ENCODE measurements at places on chromosomes 12 and 14. TPM values are rescaled to one million over a fixed set of nuclear protein-coding genes. Genes with fewer than 3 reads are reported as not detected.

Gene AGAP2
- 28.0 TPM for total RNA-seq

Gene FAM90A1
- total RNA-seq, result 0.21 TPM

Gene RAD51AP1
- 69.5 TPM for total RNA-seq

Gene SLC10A1
- total RNA-seq, result not detected

Gene KRT7
- total RNA-seq, result 1.9 TPM

Gene SYCP3
- not detected for total RNA-seq

Gene MMP19
- not detected for total RNA-seq

Gene PROX2
- 0.07 TPM for total RNA-seq

Gene LGR5
- total RNA-seq, result not detected

Gene LTBP2
- total RNA-seq, result 0.32 TPM

Gene ZNF385A
- total RNA-seq, result 0.93 TPM

Gene CTSG
- 0.31 TPM for total RNA-seq

Gene HNF1A
- total RNA-seq, result not detected

Gene RFC5
- 62.0 TPM for total RNA-seq

Gene KLRF1
- not detected for total RNA-seq

Gene NKX2-1
- total RNA-seq, result not detected

Gene HAL
- total RNA-seq, result 0.31 TPM

Gene CCDC88C
- 76.0 TPM for total RNA-seq

Gene A2M
- not detected for total RNA-seq

Gene P3H3
- 1.9 TPM for total RNA-seq

Gene KLHDC1
- 0.79 TPM for total RNA-seq

Gene MGAT4C
- total RNA-seq, result not detected

Gene WNT1
- not detected for total RNA-seq

Gene CRACR2A
- total RNA-seq, result 19.0 TPM

Gene SRRM4
- total RNA-seq, result not detected

Gene LRRIQ1
- not detected for total RNA-seq

Gene ETFBKMT
- total RNA-seq, result 1.2 TPM

Gene SLC5A8
- not detected for total RNA-seq

Gene DDX23
- 125 TPM for total RNA-seq

Gene SYT10
- not detected for total RNA-seq

Gene CCDC60
- total RNA-seq, result not detected

Gene RNF212B
- not detected for total RNA-seq

Gene BATF
- 178 TPM for total RNA-seq

Gene PTPRR
- not detected for total RNA-seq
